ENCODE measurements at places on chromosomes 16 and 17.

DNA sequence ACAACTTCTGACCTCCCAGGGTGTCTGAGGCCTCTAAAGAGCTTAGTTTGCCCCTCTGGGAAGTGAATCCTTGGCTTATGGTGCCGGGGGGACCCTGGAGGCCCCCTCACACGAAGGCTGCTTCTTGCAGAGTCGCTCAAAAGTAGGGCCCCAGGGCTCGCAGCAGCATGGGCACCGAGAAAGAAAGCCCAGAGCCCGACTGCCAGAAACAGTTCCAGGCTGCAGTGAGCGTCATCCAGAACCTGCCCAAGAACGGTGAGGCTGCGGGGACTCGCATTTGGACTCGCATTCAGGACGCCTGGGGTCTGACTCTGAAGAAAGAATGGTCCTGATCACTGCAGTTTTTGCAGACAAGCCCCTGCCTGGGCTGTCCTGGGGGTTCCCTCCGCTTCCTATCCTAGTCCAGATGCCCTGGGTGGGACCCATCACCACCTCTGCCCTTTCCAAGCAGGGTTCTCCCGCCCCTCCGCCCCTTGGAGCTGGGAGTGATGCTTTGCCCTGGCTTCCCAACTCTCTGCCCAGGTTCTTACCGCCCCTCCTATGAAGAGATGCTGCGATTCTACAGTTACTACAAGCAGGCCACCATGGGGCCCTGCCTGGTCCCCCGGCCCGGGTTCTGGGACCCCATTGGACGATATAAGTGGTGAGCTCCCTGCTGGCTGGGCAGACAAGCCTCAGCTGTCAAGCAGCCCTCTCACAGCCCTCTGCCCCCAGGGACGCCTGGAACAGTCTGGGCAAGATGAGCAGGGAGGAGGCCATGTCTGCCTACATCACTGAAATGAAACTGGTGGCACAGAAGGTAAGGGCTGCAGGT lies 698 bp downstream of the ACBD4 start:
- no peak for DNase-seq

- no peak for DNase-seq
Observed at GRCh38 chr16:58421059-58421458, 28.8 kb downstream of the GINS3 start.

DNA sequence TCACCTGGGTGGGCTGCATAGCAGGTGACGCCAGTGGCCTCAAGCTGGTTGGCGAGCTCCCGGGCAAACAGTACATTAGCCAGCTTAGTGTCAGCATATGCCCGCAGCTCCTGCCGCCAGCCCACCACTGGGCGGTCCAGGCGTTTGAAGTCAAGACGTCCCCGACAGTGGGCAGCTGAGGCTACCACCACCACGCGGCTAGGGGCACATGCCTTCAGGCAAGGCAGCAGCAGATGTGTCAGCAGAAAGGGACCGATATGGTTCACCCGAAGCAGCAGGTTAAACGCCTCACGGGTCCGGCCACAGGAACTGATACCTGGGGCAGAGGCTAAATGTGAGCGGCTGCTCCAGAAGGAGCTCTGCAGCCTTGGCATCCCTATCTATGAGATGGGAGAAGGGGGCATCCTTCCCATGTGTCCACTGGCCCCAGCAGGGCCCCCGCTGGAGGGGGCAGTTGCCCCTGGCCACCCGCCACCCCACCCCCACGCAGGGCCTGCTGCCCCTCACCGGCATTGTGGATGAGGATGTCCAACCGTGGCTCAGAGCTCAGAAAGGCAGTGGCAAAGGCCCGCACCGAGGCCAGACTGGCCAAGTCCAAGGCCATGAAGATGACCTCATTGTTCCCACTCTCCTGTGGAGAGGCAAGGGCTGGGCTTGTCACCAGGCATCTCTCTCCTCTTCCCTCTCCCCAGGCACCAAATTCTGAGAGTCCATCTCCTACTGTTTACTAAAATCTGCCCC lies 1.7 kb downstream of the DHRS13 start:
- no peak for DNase-seq

DNA sequence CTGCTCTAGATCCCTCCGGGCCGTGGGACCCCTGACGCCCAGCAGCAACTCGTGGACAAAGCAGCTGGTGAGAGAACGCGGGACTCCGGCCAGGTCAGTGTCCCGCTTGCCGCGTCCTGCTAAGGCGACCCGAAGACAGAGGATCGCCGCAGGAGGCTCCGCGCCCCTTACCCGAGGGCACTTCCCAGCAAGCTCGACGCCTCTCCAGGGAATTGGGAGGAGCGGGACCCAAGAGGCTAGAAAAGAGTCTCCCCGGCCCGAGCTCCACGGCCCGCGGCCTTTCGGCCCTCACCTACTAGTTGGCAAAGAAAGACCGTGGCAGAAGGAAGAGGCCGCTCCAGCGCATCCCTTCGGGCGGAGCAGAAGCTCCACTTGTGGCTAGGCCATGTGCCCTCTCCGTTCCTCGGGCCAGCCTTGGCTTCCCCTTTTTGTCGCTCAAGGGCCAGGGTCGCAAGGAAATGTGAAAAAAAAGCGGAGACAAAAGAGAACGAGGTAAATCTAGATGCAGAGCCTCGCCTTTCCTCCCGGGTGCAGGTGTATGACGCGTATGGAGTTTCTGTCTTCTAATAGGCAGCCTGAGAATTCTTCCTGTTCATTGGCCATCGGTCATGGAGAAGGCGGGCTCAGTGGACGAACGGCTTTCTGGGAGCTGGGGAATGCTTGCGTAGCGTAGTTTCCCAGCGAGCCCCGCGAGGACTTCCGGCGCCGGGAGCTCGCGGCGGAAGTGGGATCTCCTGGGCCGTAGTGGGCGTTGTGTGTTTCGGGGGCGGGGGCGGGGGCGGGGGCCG lies at the start of gene ZNF213:
ZNF213 (plus strand) TSS at position 692 of the 788 bp plus-strand sequence. CDS start 2,252 bp downstream, outside the sequence.
- peak; percentile 97 for DNase-seq

GRCh38 chr16:4970010-4970409 lies 11.9 kb downstream of the SEC14L5 start:
- DNase-seq = no peak

- DNase-seq = no peak
Observed at GRCh38 chr16:81940781-81941560, 70.3 kb downstream of the SDR42E1 start.

- DNase-seq = no peak
Observed at GRCh38 chr16:27520982-27521673, 28.6 kb downstream of the GTF3C1 start.

- no peak for DNase-seq
Observed at GRCh38 chr16:70018254-70018653, 67.1 kb downstream of the CLEC18A start.

DNA sequence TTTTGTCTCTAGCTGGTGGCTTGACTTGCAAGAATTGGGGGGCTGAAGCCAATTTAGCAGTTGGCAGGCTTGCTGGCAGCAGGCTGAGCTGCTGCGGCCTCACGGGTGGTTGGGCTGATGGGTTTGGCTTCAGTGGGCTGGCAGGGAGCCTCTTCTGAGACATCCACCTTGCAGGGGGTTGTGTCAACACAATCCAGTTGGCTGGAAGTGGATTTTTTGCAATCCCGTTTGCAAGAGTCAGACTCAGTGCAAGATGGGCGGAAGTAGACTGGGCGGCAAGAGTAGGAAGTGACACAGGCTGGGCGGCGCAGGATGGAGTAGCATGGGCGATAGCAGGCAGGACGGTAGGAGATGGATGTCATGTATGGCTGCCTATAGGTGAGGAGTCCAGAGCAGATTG lies 1.5 kb downstream of the KRTAP16-1 start:
- DNase-seq = no peak

DNA sequence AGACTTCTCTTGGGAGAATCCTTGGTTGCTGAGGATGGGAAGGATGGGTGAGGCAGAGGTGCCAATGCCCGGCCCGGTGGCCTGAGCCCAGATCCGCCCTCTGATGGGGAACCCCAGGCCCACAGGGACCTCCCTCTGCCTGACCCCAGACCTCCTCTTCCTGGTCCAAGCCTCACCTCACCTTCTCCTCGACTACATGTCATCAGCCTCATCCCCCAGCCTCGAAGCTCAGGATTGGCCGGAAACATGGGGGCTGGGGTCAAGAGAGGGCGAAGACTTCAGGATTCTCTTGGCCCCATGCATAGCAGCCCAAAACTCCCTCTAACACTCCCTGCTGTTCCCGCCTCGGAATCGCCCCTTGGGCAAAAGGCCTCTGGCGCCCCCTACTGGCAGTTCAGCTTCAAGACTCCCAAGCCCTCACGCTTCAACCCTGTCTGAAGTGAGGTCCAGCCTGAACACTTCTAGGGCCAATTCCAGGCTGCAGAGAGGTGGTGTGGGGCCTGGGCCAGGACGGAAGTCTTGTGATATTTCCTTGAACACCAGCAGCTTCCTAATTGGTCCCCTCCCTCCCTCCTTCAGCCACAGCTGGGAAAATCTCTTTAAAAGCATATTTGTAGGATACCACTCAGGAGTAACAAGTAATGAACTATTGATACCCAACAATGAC lies 47.2 kb downstream of the ARHGAP27 start:
- peak; percentile 98 for DNase-seq

DNA sequence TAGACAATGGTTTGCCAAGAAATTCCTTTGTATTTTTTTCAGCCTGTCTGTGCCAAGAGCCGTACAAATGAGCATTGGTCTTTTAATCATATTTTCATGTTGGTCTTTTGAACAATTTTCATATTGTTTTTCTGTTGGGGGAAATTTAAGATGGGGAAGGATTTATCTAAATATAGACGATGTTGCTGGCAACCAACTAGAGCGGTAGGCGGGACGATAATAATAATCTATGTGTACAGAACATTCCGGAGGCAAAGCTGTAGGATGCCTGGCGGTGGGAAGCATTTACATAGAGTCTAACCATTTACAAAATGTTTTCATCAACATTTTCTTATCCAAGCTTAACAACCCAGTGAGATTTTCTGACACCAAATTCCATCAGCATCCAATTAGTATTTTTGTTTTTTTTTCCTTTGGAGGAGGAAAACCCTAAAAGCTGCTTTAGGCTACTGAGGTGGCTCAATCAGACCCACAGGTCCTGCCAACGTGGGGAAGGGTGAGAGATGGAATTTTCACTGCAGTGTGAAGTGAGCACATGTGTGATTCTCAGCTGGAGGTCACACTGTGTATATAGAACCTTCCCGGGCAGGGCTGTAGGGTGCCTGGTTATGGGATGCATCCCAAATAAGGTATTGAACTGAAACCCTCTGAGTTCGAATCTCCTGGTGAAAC lies 11.7 kb upstream of the SEC14L1 start:
- DNase-seq = no peak

GRCh38 chr17:50361561-50362480 lies 11.2 kb downstream of the MRPL27 start:
- peak; percentile 88 for DNase-seq

- DNase-seq = no peak
Observed at GRCh38 chr16:83310816-83311215, 497.0 kb upstream of the HSBP1 start.

DNA sequence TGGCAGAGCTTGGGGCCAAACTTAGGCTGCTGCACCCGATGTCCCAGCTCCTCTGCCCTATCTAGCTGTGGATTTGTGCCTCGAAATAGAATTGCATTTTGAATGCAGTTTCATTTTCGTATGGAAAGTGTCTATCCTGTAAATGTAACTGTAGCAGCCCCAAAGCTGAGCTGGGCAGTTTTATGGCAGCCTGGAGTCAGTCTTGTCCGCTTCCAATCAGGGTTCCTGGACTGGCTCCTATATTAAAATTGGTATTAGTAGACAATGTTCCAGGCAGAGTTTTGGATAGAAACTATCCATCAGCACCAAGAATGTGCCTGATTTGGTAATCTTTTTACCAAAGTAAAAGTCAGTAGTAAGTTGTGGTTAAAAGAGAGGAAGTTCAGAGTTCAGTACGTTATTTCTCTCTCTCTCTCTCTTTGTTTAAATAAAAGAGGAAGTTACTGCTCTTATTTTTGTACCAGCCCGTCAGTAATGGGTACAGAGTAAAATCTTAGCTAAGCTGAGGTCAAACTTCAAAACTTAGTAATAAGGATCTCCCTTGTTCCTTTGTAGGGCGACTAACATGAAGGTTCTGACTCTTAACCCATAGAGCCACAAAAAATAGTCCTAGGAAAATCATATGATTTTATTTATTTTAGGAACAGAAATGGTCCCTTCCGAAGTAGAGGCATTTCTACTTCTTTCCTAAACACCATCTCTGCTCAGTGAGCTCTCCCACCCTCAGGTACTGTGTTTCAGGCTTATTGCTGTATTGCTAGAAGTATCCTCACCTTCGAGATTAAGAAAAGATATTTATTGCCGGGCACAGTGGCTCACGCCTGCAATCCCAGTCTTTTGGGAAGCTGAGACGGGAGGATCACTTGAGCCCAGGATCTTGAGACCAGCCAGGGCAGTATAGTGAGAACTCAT lies 28.0 kb downstream of the PRKCB start:
- DNase-seq = no peak

GRCh38 chr17:81621494-81622130 lies 15.3 kb downstream of the NPLOC4 start:
- no peak for DNase-seq

DNA sequence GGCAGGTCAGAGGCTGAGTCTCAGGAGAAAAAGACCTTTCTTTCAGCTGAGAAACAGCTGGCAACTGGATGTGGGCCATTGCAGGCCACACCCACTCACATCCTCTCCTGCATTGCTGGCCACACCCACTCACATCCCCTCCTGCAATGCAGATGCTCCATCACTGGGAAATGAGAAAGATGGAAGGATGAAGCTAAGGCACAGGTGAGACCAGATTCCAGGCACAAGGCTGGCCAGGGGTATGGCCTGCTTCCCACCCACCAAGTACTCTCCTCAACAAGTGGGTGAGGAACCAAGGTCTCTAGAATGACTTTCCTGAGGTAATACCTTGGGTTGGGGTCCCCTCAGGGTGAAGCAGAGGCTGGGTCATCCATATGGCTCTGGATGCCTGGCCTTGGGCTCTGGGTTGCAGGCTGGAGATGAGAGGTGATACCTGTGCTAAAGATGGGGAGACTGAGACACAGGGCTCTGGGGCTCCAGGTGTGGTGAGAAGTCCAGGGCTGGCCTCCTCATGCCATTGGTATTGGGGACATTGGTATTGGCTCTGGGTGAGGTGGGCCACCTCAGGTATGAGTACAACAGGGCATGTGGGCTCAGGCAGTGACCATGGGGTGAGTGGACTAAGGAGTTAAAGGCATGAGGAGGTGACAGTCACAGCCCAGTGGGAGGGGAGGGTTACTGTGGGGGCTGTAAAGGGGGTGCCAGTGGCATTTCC lies 1726.8 kb downstream of the TP53TG3F start:
- DNase-seq = peak; percentile 64

GRCh38 chr16:56207421-56207820 lies 16.1 kb downstream of the GNAO1 start:
- no peak for DNase-seq

GRCh38 chr16:46911038-46911437 lies 26.9 kb downstream of the GPT2 start:
- DNase-seq = no peak

GRCh38 chr17:79019632-79020584 lies 4.1 kb upstream of the C1QTNF1 start:
- peak; percentile 73 for DNase-seq

- DNase-seq = peak; percentile 75
Observed at GRCh38 chr16:35733971-35734702, 2274.7 kb downstream of the TP53TG3F start.

GRCh38 chr17:67656494-67657203 lies 61.1 kb upstream of the NOL11 start:
- no peak for DNase-seq

All from lower leg skin (tissue), 4 donors.